ENCODE measurements at places on chromosomes 5 and 9.
A peak's percentile ranks its signal among the peaks of the same experiment; 100 is the strongest.

- DNase-seq = no peak
Measured at GRCh38 chr5:149490599-149491485, 60.4 kb downstream of the CSNK1A1 start.

GRCh38 chr5:158212237-158212636, 353.3 kb upstream of the CLINT1 start:
- no peak for DNase-seq

- no peak for DNase-seq
Measured at GRCh38 chr5:158753354-158753753, 346.4 kb downstream of the EBF1 start.

DNA sequence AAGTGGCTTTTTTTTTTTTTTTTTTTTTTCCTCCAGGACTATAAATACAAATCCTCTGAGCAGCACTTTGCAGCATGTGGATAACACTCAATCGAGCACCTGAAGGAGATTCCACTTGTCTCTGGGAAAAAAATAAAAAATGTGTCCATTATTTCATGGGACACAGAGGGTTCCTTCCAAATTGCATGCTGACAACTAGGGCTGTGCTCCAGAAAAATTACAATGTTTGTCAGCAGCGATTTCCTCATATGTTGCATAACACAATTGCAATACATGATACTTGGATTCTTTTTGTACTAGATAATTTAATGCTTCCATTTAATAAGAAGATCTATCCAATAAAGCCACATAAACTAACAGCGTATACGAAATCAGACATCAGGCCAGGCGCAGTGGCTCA, 84.4 kb downstream of the CDH18 start:
- DNase-seq = no peak

GRCh38 chr5:78744951-78745534, 96.5 kb upstream of the LHFPL2 start:
- DNase-seq = no peak

- no peak for DNase-seq
Measured at GRCh38 chr5:2241842-2242241, 359.1 kb upstream of the IRX4 start.

GRCh38 chr5:41600731-41601130, 90.3 kb upstream of the PLCXD3 start:
- no peak for DNase-seq

- DNase-seq = no peak
Measured at GRCh38 chr5:103741984-103742383, 179.4 kb upstream of the NUDT12 start.

- DNase-seq = no peak
Measured at GRCh38 chr5:4197151-4197550, 601.5 kb downstream of the IRX1 start.

GRCh38 chr5:149728303-149728702, 1.8 kb upstream of the PPARGC1B start:
- no peak for DNase-seq

- DNase-seq = no peak
Measured at GRCh38 chr5:18761801-18762200, 1127.5 kb downstream of the TAF11L14 start.

GRCh38 chr9:118222375-118222774, 518.2 kb downstream of the TLR4 start:
- DNase-seq = no peak

DNA sequence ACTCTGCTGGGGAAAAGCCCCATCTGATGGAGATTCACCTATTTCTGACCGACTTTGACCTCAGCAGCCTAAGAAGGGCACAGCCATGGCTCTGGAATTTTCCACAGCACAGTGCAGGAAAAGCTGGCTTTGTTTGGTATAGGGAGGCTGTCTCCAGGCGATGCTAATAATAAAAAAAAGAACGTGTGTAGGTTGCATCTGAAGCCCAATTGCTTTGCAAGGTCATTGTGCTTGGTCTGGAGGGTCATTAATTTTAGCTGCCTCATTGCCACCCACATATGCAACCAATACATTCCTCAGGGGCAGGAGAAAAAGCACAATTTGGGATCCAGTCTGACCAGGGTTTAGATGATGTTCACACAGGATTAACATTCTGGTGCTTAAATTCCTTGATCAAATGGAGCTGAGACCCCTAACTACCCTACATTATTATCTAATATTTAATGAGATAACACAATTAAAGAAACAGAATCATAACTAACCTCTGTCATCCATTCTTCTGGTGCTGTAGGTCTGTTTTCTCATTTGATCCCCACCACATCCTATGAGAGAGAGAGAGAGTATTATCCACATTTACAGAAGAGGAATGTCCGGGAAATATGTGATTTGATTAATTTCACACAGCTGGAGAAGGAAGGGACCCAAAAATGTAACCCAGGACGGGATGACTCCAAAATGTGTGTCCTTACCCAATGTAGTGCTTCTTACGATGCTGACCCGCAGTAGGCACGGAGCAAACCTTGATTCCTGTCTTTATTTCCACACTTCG, 175.9 kb downstream of the RFK start:
- DNase-seq = no peak

- DNase-seq = no peak
Measured at GRCh38 chr5:170361116-170361515, 28.1 kb downstream of the KCNMB1 start.

DNA sequence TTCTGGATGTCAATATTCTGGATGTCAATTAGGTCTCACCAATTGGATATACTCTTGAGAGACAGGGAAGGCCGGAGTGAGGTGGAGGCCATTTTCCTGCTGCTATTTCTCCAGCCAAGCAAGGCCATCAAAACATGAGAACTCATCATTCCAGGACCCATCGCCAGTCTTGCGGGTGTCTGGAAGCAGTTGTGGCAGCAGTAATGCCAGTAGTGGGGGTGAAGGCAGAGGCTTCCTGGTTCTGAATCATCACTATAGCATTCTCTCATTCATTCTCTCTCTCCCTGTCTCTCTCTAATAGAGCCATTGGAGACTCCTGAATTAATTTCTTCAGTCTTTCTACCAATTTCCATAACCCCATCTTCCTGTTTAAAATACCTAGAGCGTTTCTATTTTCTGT, 71.8 kb downstream of the EGFLAM start:
- DNase-seq = peak; percentile 72

- no peak for DNase-seq
Measured at GRCh38 chr5:80225934-80226326, 29.9 kb downstream of the SERINC5 start.

DNA sequence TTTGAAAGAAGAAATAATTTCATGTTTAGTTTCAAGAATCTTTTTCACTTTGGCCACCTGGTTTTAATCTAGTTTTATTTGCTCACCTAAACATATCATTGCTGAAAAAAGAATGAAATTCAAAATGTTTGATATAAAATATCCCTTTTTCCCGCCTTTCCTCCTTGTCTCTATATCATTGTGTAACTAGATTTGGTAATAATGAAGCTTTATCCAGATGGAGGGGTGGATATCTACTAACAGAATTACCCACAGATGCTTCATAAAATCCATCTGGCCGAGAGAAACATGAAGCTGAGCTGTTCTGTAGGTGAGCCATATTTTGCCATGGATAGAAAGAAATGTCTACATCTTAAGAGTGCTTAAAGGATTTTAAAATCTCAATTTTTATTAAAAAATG, 214.7 kb downstream of the ICE1 start:
- DNase-seq = no peak

DNA sequence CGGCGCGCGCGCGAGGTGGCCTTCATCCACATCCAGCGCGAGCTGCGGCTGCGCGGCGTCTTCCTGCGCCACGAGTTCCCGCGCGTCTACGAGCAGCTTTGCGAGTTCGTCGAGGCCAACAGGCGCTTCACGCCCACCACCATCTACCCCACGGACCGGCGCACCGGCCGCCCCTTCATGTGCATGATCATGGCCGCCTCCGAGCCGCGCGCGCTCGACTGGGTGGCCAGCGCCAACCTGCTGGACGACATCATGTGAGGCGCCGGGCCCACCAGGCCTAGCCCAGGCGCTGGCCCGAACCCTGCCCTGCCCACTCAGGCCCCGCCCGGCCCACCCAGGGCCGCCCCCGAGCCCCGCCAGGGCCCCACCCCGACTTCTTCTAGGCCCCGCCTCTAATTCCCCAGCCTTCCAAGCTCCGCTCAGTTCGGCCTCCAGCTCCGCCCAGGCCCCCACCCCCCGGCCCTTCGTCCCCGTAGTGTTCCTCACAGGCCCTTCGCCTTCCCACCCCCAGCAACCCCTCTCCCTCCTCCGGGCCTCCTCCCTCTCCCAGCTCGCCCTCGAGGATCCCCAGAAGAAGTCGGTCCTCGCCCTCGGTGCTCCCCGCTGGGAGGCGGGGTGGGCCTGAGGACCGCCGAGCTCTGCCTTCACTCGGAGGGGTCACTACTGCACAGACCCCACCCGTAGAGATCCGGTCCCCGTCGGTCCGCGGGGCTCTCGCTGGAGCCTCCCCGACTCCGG, 2.0 kb upstream of the PHPT1 start:
- DNase-seq = peak; percentile 75
